Ovary (tissue), 10 donors: ENCODE measurements at places on chromosomes 6 and 20. TPM values are rescaled to one million over a fixed set of nuclear protein-coding genes. Genes with fewer than 3 reads are reported as not detected.

DNA sequence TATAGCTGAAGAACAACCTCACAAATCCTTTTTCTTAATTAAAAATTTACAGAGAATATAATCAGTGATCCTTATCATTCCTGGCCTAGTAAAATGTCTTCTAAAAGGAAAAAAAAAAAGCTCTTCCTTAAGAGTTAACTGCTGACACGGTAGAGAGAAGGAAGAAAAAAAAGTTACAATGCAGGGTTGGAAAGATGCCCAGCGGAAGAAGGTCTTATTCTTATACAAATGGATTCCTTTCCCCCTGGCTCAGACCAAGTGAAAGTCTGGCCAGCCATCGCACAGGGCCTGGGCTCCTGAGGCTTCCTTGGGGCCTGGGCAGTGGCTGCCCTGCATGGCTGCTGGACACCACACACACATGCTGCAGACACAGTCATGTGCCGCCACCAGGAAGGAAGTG is 688.6 kb downstream of the TENT5A start:
- DNase-seq = no peak

DNA sequence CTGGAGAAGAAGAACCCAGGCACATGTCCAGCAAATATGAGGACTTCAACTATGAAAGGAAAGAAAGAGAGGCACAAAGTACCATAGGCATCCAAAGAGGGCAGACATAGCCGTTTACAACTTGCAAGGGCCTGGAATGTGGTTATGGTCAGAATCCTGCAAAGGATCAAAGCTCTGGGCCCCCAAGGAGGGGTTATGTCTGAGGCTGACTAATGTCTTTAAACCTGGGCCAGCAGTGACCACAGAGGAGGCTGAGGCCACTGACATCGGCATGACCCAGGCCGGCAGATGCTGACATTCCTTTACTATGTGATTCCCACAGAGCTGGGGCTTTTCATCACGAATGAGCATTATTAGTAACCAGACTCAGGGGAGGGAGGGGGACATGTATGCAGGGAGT is 861.1 kb downstream of the DHX35 start:
- no peak for DNase-seq

- DNase-seq = no peak
These were observed 42.9 kb downstream of the POU3F2 start for GRCh38 chr6:98877250-98877649.

TRPC4AP gene
- total RNA-seq = 32.9 TPM
